ENCODE measurements at places on chromosomes 1 and 21.

- no peak for DNase-seq
These were observed 197.7 kb upstream of the RAB4A start for GRCh38 chr1:229073251-229073650.

GRCh38 chr1:56963667-56964066, 2.1 kb downstream of the C8B start:
- DNase-seq = no peak

- DNase-seq = no peak
These were observed 109.5 kb upstream of the UBE2U start for GRCh38 chr1:64093941-64094340.

- no peak for DNase-seq
These were observed 14.4 kb downstream of the PRCC start for GRCh38 chr1:156781585-156782186.

DNA sequence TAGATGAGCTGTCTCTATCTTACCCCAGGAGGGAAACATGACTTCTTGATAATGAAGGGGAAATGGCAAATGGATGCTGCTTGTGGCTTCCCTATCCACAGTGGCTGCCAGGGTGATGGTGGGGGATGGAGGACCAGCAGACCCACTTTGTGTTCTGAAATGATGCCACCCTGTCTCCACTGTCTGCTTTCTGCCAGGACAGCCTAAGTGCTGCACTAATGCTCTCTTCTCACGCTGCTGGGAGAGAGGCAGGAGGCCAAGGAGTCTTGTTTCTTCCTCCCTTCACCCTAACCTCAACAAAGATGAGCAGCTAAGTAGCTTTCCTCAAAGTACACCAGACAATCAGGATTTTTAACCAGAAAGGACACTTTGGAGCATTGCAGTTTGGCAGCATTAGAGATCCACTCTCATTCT, 36.6 kb downstream of the XCL1 start:
- DNase-seq = no peak

DNA sequence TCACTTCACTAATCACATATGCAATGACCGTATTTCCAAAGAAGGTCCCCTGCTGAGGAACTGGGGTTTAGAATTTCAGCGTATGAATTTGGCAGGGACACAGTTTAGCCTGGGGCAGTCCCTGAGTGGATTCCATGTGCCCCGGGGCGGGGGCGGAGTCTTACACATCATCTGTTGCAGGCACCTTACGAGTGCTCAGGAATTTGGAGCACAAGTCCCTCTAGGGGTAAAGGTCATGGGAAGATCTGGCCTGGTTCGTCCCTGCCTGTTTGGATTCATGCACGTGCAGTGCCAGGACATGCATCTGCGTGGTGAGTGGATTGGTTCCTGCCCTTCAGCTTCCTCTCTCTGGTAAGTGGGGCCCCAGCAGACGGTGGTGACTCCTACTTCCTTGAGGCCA, 208.3 kb upstream of the C1orf174 start:
- no peak for DNase-seq

- peak; percentile 72 for DNase-seq
These were observed 7.2 kb upstream of the SLX9 start for GRCh38 chr21:44932408-44933181.

- DNase-seq = no peak
These were observed 398.1 kb downstream of the MATN1 start for GRCh38 chr1:30325085-30325935.

- DNase-seq = no peak
These were observed 15.2 kb downstream of the ADSS2 start for GRCh38 chr1:244436336-244437085.

GRCh38 chr1:26626994-26627393, 68.8 kb upstream of the ARID1A start:
- no peak for DNase-seq

DNA sequence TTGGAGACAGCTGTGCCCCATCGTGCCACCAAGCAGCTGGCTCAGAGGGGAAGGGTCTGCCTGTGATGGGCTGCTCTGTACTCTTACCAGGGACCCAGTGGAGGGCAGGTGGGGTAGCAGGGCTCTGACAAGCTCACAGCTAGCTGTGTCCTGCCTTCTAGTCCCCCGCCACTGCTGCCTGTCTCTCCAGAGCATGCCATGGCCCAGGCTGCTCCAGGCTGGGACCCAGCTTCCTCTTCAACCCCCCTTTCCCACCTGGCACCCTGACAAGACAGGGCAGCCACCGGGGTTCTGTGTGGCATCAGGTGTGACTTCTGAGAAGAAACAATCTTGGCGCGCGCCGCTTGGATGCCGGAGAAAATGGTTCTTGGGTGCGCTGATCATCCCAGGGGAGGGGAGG, 92.3 kb upstream of the ACTL8 start:
- DNase-seq = no peak

DNA sequence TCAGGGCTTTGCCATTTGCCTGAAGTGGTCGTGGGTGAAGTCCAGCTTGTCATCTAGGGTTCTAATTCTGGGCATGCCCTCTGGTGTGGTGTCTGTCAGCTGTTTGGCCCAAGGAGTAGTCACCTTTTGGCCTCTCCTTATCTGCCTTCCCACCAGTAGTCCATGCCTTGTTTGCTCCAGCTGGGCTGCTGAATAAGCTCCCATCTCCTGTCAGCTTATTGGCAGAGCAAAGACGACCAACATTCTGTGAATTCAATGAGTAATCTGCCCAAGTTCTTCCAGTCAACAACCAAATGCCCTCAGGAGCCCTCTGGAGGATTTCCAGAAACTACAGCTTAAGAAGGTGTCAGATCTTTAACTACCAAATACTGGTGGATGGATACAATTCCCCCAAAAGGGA, 7.0 kb downstream of the BCAN start:
- DNase-seq = no peak

DNA sequence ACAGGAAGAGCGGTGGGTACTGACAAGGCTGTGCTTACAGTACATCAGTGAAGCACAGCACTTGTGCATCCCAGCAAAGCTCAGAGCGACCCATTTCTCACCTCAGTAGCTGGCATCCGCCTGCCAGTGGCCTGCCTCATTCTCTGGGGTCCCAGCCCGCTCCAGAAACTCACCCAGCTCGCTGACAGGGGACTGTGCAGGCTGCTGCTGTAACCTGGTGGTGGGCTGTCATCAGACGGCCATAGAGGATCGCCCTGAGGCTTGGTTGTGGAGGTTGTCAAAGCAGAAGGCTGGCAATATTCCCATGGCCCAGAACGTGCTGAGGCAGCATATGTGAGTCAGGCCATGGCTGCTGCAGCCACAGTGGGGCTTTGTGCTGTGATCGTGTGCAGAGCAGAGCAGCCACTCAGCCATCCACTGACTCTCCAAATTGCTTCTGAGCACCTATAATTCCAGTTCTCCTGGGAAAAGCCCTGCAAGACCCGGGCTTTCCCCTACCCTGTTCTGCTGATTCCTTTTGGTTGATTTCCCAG, 13.6 kb upstream of the GPR137B start:
- DNase-seq = no peak

DNA sequence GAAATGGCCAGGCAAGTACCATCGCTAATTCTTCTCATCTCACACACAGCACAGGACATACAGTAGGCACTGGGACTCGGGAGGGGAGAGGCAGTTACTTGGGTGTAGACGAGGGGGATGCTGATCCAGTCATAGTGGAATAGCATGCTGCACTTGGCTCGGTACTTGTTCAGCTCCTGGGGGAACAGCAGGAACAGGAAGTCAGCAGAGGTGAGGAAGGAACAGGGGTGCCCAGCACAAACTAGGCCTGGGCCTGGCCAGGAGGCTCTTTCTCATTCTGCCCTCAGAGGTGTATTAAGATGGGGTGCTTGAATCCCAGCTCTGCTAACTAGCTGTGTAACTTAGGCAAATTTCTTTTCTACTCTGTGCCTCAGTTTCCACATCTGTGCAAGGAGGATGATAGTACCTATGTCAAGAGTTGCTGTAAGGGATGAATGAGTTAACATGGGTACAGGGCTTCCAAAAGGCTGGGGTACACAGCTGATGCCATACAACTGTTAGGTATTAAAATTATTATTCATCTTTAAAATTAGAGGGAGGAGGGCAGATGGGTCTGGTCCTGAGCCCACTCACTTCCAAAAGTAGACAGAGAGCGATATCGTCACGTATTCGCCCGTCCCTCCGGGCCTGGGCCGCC, 2.4 kb downstream of the BEST4 start:
- no peak for DNase-seq

DNA sequence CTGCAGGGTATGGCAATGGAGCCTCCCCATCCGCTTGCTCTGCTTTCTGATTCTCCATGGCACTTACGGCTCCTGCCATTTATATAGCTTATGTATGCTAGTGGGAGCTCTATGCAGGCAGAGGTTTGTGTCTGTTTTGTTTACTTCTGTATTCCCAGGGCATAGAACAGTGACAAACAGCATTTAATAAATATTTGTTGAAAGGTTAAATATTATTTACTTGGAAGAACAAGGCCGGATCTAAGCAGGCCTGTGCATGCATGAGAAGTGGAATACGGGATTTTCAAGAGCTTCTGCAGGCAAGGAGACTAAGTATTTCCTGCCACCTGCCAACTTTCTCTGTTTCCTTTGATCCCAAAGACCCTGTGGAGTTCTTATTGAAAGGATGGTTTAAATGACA, 90.7 kb downstream of the XCL2 start:
- DNase-seq = no peak

DNA sequence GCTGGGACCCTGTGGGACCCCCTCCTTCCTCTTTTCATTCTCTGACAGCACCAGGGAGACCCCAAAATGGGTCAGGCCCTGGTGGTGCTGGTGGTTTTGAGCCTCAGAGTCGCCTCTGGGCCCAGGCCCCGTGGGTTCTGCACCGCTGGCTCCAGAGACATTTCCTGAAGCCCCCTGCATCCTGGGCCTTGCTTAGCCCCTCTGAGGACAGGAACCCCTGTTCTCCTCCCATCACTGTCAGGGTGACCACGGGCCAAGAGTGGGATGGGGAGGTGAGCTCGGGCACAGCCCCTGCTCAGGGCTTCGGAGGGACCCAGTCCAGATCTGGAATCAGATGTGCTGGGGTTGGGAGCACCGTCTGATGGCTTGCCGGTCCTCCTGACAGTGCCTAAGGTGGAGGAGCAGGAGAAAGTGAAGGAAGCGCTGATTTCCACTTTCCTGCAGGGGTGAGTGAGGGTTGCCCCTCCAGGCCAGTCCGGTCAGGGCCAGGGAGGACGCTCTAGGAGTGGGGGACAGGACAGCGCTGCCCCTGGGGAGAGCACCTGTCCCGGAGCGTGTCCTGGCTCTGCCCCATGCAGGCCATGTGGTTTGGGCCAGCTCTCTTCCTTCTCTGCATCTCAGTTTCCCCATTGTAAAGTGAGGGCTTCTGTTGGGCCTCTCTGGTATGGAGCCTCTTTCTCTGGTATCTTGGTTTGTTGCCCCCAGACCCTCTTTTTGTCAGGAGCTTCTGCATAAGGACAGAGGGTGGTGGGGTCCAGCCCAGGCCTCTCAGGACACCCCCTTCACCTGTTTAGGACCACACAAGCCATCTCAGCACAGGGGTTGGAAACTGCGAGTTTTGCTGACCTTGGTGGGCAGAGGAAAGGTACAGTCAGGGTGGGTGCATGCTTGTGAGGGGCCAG, 71.0 kb downstream of the TRIM11 start:
- no peak for DNase-seq

- DNase-seq = no peak
These were observed 69.4 kb downstream of the EVA1C start for GRCh38 chr21:32481875-32482408.

DNA sequence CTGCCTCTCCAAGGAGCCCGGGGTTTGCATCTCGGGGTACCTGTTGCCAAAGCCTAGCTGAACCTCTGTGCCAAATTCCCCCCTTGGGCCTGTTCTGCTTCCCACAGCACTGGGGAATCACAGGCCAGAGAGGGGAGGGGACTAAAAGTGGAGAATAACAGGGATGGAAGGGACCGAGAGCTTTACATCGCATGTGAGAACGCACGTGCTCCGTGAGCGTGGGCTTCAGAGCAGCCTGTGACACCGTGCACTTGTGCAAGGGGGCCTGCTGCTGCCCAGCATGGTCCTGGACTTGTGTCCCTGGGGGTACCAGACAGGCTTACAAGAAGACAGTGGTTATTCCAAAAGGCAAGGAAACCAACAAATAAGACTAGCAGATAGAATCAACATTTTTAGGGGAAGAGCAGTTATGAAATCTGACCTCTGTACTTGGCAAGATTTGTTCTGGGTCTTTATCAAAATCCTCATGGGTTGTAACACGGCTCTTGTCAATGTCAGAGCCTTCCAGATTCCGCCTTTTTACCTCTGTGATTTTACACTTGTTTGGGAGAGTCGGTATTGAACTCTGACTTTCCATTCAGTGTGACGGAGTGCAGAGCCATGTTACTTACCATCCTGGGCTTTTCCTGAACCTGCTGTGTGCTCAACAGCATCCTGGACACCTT, 36.2 kb upstream of the TNFRSF1B start:
- no peak for DNase-seq

DNA sequence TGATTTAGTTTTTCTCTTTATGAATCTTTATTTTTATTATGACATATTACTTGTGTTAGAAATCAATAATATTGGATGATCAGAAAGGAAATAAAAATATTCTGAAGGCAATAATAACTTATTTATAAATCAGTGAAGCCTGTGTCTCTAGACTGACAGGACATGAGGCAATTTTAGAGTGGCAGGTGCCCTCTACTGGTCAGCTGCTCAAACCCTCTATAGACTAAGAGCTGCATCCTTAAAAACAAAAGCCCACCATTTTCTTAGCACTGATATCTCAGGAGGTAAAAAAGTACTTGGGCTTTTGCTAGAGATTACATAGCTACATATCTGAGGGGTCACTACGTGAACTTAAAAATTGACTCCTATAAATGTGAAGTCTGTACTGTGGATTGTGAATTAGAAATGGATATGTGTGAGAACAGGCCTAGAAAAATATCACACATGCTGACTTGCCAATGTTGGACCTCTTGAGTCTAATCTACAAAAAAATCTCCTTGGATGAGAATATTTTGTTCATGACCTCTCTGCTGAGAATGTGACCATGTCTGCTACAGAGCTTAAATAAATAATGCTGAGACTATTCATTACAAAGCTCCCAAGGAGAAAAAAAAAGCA, 597.9 kb upstream of the ADAMTS5 start:
- no peak for DNase-seq

GRCh38 chr1:91952187-91952586, 3.0 kb downstream of the BRDT start:
- DNase-seq = no peak

- no peak for DNase-seq
These were observed 40.7 kb downstream of the PEX14 start for GRCh38 chr1:10515301-10515975.

DNA sequence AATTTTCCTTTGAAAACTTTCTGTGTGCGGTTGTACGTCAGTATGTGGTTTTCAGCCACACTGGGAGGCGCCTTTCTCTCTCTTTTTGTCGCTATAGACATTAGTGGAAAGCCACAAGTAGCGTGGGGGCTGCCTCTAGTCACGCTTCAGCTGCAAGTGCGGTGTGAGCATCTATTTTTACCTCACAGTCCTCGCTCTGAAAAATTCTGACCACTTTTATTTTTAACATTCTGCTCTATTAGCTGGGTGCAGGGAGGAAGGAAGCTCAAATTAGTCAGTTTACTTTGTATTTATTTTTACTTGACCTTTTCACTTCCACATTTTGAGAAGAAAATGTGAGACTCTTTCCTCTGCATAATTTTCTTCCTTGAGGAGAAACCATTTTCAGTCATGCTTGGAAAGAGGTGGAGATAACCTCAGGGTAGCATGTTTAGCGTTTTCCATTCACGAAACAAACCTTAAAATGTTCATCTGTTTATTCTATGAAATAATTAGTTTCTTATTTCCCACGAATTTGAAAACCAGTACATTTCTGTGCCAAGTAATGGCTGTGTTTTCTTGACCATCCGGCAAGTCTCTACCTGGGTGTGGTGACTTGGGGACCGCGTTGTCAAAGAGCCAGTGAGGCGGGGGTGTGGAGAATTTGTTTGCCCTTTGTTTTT, 35.6 kb downstream of the ADARB1 start:
- peak; percentile 39 for DNase-seq

- DNase-seq = no peak
These were observed 88.3 kb upstream of the IPO9 start for GRCh38 chr1:201740670-201741111.

Measured in CD8-positive, alpha-beta T cell (primary cell).